Suprapubic skin (tissue), 4 donors: ENCODE measurements at places on chromosomes 13 and 19.

DNA sequence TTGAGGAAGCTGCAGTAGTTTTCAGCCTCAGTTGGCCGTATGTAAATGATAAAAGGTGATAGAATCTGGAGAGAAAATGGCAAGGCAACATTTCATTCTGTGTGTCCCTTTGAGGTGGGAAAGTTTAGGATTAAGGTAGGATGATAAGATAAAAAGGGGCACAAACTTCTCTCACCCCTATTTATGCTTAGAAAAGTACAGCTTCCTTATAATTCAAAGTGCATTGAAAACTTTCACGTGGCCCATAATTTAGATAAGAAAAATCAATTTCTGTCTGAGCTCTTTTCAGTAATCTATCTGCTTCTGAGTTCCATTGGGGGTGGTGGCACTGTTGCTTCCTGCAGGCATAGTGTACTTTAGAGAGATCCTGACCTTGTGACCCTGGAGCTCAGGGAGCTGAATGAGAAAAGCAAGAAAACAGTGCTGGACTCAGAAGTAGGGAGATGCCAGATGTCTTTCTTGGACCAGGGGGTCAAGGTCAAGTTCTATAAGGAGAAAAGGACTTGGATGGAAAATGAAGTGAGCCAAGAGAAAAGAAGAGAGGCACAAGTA, 187.3 kb downstream of the NDFIP2 start:
- DNase-seq: no peak

DNA sequence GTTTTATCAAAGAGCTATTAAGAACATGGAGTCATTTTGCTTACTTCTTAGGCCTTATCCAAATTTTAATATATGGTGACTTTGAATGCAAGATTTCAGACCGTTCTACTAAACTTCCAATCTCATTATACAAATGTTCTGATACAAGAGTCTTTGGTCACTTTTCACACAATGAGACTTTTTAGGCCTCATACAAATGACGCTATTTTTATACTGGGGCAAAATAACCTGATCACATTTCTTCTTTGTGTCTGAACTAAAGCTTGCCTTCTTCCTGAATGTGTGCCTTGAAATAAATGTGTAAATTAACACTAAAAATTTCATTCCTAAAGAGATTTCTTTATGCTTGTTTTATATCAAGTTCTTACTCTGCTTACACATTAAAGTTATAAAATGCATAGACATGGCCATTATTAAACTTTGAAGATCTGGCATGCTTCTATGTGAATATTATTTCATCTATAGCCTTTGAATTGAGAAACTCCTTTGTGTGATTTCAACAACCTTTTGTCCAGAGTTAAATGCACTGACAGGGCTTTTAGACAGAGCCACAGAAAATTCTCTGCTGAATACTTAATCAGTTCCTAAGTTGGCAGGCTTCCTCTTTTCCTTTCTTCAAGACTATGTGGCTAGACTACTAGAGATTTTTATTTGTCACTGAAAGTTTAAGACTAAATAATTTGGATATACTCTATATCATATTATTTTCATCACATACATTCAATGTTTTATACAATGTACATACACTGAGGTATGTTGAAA, 86.1 kb downstream of the EDNRB start:
- DNase-seq: no peak

GRCh38 chr19:53525922-53526321, 12.0 kb upstream of the ZNF331 start:
- DNase-seq: no peak

DNA sequence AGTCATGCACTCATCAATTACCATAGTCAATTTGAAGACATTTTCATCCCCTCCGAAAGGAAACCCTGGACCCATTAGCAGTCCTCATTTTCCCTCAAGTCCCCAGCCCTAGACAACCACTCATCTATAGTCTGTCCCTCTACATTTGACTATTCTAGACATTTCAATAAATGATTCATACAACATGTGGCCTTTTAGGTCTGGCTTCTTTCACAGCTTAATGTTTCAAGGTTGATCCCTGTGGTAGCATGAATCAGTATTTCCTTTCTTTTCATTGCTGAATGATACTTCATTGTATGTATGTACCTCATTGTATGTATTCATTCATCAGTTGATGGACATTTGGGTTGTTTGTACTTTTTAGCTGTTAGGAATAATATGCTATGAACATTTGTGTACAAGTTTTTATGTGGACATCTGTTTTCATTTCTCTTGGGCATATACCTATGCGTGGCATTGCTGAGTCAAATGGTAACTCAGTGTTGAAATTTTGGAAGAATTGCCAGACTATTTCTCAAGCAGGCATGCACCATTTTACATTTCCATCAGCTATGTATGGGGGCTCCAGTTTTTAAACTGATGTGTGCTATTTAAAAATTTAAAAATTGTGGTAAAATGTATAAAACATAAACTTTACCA, 18.4 kb downstream of the SPATA13 start:
- no peak for DNase-seq

GRCh38 chr13:95479731-95480130, 72.8 kb upstream of the CLDN10 start:
- DNase-seq: no peak

- no peak for DNase-seq
These were observed 24.4 kb upstream of the MYCBP2 start for GRCh38 chr13:77351315-77351714.

- DNase-seq: peak; percentile 89
These were observed 10.3 kb upstream of the MEDAG start for GRCh38 chr13:30895773-30896172.

DNA sequence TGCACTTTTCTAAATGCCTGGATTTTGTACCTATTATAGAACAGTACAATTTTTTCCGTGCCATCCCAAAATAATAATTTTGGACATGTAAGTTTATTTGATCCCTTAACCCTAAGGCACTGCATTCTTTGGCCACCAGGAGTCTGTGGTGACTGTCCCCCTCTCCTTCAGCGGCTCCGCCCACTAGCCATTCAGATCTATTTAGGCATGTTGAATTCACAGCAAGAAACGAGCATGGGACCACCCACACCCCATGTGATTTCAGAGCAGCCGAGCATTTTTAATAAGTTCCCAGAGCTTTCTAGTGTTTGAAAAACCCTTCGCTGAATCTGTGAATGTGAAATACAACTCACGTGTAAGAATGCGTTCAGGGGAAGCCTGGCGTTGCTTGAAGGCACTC, 567.5 kb downstream of the MYO16 start:
- no peak for DNase-seq

GRCh38 chr19:1466461-1467214, 12.4 kb downstream of the C19orf25 start:
- DNase-seq: no peak

GRCh38 chr19:49541914-49542313, 14.1 kb downstream of the RCN3 start:
- DNase-seq: no peak

DNA sequence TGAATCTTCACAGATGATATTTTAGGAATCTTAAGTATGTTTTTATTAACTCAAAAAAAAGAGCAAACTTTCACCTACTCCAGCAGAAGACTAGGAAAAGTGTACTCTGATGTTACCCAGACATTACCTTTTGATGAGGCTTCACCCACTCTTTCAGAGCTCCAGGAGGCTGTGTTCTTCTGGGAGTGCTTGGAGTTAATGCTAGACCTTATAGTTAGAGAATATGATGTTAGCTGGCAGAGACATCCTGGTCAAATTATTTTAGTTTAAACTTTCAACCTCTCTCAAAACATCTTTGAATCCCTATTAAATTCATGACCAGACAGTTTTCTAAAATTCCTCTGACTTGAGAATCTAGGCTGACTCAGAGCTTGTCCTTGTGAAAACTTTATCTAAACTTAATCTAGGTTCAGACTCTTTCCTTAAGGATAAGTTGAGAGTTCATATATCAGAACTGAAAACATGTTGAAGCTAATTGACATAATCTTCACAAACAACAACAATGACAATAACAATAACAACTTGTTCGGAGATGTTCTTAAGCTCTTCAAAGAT, 82.8 kb downstream of the ITGBL1 start:
- no peak for DNase-seq

DNA sequence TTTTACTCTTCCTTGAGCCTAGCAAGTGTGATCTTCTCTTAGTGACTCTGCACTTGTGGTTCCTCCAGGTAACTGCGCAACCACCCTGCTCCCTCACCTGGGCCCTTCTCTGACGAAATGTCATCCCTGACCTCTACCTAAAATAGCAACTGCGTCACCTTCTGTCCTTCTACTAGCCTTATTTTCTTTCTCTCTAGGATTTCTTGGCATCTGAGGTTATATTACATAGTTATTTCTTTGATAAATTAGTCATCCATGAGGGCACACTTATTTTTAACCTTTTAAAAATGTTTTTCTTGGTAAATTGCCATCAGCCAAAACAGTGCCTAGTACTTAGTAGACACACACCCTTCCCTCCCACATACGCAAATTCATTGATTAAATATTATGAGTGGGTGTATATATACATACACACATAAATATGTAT, 355.5 kb downstream of the ENOX1 start:
- DNase-seq: no peak

DNA sequence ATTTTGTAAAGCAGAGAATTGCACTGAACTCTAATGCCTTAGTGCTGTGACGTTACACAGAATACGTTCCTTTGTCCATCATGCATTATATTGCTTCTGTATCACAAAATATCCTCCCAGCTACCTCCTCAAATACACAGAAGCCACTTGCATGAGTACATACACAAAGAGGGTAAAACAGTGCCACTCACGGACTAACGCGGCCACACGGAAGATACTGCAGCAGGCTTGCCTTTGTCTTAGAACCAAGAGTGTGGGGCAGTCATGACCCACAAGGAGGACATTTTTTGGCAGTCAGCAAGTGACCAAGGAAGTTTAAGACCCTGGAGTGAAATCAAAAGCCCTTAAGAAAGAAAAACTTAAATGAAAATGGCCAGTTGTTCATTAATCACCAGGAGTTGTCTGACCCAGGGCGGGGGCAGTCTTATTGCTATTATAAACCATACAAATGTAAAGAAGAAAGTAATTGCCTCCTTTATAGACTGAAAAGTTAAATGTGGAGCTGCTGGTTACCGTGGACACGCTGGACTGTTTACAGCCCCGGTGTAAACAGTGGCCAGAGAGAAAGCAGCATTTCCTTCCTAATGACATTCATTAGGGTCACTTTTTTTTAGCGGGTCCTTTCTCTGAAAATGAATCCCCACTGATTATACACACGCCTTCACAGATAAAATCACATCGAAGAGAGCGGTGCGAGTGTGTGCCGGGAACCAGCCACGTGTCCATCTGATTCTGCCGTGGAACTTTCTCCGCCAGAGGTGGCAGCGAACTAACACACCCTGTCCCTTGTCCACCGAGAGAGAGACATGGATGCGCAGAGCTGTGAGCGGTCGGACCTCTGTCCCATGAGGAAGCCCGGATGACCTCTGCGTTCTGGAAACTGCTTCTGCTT, 66.8 kb downstream of the SOX1 start:
- no peak for DNase-seq

- DNase-seq: no peak
These were observed 265.7 kb downstream of the DIAPH3 start for GRCh38 chr13:59898066-59898465.

GRCh38 chr19:4456476-4456842, 1.1 kb downstream of the UBXN6 start:
- peak; percentile 66 for DNase-seq

DNA sequence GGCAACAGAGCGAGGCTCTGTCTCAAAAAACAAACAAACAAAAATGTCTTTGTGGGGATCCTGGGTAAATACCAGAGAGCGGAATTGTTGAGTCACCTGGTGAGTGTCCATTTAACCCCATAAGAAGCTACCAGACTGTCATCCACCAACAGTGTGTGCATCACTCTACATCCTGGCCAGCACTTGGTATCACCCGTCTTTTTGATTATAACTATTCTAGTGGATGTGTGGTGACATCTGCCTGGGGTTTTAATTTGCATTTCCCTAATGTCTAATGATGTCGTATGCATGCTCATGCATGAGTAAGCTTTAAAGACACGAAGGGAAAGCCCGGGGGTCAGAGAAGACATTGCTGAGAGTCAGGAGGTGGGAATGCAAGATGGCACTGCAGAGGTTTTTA, 126.7 kb upstream of the MRI1 start:
- no peak for DNase-seq

DNA sequence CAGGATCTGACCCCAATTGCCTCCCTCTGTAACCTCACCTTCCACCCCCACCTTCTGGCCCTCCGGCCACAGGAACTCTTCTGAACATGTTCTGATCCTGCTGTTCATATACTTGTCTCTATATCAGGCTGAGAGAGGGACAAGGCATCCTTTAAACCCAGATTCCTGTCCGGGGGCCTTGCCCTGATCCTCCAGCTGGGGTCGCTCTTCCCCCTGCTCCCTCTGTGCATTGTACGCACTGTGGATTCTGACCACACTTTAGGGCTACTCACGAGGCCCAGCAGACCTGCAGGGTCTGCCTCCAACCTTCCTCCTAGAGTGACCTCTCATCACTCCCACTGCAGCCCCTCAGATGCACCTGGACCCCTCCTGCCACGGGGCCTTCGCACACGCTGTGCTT, 269.3 kb downstream of the UQCRFS1 start:
- DNase-seq: no peak

GRCh38 chr13:109529964-109530363, 256.4 kb downstream of the IRS2 start:
- no peak for DNase-seq

DNA sequence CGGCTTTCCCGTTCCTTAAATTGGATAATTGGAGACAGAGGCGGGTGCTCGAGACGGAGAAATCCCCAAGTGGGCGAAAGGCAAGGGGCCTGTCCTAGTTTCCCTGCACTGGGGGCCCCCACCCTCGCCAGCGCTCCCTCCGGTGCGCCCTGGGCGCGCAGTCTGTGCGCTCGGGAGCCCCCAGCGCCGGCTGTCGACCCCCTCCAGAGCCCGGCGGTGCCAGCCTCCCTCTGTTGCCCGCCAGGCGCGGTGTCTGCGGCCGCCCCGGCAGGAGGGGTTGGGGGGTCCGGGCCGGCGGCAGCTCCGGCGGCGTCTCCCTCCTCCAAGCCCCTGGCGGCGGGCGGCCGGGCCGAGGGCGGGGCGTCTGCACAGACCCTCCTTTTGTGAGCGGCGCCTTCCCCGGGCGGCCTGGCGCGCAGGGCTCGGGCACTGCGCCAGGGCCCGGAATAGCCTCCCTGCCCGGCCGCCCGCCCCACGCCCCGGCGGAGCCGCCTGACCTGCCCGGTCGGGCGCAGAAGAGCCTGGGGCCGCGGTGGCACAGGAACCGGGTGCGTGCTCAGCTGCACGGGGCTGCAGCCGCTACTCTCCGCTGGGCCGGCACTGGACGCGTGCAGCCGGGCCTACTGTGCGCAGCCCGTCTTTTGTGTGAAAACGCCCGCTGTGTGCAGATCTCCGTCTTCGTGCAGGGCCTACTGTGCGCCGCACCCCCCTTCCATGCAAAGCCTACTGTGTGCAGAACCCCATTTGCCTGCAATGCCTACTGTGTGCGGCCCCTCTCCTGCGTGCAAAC, 13.2 kb downstream of the GADD45B start:
- no peak for DNase-seq
